Umbilical cord (tissue), 2 donors: ENCODE measurements at places on chromosomes 5 and 9. TPM values are rescaled to one million over a fixed set of nuclear protein-coding genes. Genes with fewer than 3 reads are reported as not detected.

- DNase-seq = no peak
Measured at GRCh38 chr5:159620853-159621540, 290.7 kb upstream of the IL12B start.

- peak; percentile 45 for DNase-seq
Measured at GRCh38 chr5:111635916-111636570, 121.0 kb downstream of the NREP start.

DNA sequence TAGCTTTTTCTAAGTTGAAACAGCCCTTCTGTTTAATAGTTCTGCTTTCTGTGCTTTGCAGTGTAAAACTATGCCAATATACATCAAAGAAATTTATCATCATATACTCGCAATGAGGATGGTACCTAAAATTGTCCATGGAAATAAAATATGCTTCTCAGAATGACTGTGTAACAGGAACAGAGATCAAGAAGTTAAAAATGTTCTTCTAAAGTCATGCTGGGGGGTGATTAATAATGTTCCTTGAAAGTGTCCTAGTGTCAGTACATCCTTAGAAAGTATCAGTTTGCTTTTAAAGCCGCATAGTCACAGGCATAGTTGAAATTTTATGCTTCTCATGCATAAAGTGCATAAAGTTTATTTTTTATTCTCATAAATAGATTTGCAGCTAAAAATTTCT, 4.0 kb upstream of the LRRC70 start:
- no peak for DNase-seq

DNA sequence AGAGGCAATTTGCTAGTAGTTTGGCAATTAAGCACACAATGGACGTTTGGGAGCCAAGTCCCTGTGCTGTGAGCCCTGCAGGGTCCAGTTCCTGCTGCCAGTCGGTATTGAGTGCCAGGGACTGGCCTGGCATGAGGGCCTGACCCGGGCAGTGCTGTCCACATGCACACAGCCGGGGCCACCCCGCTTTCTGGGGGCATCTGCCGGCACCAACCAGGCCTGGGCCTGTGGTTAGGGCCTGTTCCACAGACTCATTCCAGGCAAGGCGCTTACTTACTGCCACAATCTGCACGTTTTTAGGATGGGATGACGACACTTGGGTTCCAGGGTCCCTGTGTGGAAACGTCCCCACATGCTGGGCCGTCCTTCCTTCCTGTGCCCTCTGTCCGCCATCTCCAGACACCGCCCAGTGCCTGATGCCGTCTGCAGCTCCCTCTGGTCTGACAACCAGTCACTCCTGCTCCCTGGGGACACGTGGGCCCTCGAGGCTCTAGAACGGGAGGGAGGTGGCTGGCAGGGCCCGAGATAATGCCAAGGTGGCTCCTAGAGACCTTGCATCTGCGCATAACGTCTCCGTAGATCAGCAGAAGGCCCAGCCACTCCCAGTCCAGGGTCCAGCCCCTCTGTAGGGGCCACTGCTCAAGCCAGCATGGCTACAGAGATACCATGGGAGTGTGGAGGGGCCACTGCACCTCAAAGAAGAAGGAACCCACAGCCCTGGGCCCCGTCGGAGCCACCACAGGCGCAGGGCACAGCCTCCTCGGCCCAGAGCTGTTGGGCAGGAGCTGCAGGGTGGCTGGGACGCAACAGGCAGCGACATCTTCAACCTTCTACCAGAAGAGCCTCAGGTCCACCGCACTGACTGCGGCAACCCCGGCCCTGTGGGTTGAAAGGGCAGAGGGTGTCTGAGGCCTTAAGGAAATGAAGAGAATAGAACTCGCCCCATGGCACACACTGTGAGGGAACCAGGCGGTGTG, 24.7 kb downstream of the SLC9A3 start:
- DNase-seq = no peak

- DNase-seq = no peak
Measured at GRCh38 chr5:147911427-147911826, 5.1 kb upstream of the C5orf46 start.

DNA sequence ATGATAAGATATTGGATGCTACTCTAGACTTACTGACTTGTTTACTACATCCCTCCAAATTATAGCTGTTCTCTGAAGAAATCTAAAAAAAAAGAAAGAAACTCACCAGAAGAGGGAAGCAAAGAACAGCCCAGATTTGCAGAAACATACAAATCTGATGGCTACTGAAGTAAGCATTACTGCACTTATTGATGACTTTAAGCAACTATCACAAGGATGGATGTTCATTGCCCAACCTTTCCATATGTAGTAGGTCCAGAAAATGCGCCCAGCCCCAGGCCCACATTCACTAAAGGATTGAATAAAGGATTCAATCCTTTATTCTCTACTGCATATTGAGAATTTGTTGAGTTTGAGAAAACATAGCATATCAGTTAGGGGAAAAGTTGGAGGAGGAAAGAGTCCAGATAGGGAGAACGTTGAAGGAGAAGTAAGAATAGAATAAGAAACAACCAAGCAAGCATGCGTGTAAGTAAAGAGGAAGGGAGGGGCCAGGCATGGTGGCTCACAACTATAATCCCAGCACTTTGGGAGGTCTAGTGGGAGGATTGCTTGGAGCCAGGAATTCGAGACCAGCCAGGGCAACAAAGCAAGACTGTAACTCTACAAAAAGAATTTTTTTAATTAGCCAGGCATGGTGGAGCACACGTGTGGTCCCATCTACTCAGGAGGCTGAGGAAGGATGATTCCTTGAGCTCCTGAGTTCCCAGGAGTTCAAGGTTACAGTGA, 33.8 kb upstream of the DTWD2 start:
- peak; percentile 50 for DNase-seq

- DNase-seq = no peak
Measured at GRCh38 chr5:57772512-57772911, 289.9 kb upstream of the ACTBL2 start.

DNA sequence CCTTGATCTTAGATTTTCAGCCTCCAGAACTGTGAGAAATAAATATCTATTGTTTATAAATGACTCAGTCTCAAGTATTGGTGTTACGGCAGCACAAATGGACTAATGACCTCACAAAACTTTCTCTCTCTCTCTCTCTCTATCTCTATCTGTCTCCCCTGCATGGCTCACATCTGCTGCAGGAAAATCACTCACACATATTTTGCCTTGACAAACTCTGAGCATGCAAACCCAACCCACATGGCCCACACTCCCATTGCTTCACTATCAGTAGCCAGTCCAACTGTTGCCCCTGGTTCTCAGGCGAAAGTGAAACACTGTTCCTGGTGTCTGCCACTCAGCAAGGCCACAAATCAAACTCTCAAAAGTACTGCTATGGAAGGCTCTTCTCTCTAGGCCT, 66.4 kb upstream of the PIK3R1 start:
- no peak for DNase-seq

GRCh38 chr5:81226949-81227348, 6.2 kb upstream of the CKMT2 start:
- no peak for DNase-seq

GRCh38 chr5:128924299-128924698, 41.0 kb upstream of the SLC27A6 start:
- DNase-seq = no peak

- peak; percentile 92 for DNase-seq
Measured at GRCh38 chr5:143404416-143405062, 1.1 kb upstream of the NR3C1 start.

DNA sequence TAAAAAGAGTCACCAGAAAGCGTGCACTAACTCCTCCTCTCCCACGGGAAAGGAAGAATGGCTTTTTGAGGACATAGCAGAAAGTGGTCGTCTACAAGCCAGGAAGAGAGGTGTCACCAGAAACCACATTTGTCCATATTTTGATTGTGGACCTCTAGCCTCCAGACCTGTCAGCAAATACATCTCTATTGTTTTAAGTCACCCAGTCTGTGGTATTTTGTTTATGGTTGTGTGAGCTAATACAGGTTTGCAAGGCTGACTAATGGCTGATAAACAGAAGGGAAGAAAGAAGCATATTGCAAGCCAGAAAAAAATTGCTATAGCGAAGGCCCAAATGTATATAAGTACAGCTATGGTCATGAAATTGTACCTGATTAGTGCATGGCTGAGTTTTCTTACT, 21.4 kb downstream of the WDR70 start:
- no peak for DNase-seq

- no peak for DNase-seq
Measured at GRCh38 chr9:32618261-32618660, 17.2 kb downstream of the TAF1L start.

DNA sequence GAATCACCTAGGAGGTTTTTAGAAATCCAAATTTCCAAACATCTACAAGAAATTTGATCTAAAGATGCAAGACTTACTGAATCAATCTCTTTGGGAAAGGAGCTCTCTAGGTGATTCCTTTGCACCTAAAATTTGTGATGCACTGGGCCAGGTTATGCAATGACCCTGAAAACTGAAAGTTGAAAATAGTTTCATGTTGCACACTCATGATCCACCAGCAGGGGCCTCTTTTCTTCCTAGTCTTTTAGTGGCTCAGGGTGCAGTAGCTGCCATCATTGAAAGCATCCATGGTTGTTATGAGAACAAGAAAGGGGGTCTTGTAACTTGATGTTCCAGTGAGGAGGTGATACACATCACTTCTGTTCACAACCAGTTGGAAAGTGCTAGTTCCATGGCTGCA, 486.8 kb downstream of the PSAT1 start:
- DNase-seq = no peak

- DNase-seq = no peak
Measured at GRCh38 chr5:169944922-169945680, 35.2 kb downstream of the INSYN2B start.

- no peak for DNase-seq
Measured at GRCh38 chr9:127803507-127804352, 1.0 kb downstream of the FPGS start.

DNA sequence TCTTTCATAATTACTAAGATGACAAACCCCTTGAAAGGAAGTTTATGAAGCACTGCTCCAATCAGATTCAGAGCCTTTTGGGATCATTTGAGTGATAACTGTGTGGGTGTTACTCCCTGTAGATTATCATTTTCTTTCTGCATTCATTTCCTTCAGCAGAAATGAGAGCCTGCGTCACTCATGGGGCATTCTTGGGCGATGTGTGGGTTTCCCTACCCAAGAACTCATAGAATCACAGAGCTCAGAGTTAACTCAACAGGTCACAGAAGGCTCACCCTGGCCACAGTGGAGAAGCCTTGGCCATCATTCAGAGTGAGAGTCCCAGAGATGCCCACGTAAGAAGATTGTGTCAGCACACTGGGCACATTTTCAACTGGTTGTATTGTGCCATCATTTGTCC, 401.9 kb downstream of the TLE4 start:
- no peak for DNase-seq

- no peak for DNase-seq
Measured at GRCh38 chr5:77707791-77708190, 68.3 kb downstream of the TBCA start.

The RASEF gene
- total RNA-seq = 5.5 TPM

The PLAC8L1 gene
- total RNA-seq = not detected

The SIT1 gene
- not detected for total RNA-seq

The SYK gene
- total RNA-seq = 9.6 TPM
